ENCODE measurements at places on chromosomes 13 and 19.
A peak's percentile ranks its signal among the peaks of the same experiment; 100 is the strongest.

DNA sequence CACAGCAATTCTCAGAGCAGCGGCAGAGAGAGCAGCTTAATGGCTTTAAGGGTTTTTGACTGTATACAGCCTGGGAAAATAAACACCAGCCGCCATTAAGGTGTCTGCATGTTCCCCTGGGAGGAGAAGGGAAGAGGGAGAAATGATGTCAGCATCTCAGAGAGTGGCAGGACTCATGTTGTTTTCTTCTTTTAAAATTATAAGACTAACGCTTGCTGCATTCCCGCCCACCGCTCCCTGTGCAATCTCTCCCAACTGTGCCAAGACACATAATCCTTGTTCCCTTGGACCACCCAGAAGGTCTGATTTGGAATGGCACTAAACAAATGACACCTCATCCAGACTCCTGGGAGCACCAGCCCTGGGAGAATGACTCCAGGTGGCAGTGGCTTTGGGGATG, 27.7 kb upstream of the FAM216B start:
- DNase-seq = no peak

- no peak for DNase-seq
These were observed 3.2 kb upstream of the MAP2K7 start for GRCh38 chr19:7900401-7900870.

DNA sequence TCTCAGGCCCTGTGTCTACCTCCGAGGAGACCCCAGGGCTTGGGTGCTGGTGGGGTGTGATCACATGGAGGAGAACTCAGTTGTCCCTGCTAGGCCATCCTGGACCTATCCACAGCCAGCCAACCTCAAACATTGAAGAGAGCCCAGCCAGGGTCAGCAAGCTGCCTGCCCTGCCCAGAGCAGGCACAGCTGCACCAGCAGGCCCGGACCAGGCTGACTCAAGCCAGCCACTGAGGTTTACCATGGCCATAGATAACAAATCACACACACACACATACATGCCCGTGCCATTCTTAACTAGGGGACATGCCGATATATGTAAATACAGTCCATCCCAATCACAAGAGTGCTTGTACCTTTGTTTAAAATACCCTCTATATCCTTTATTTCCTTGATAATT, 8.1 kb downstream of the ARHGEF7 start:
- DNase-seq = no peak

DNA sequence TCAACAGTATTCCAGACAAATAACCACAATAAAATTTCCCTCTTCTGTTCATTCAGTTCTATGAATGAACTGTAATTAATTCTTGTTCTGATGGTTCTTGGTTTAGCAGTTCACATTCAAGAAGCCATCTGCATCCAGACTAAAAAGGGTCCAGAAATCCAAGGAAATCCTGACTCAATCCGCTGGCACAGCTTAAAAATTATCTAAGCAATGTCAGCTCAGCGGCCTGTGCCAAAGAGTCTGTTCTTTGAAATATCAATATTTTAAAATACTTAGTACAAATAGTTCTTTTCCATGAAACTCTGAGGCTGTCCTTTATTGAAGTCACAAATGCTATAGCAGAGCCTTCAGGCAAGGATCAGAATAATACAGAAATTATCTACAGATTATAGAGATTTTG, 57.2 kb downstream of the DHRS12 start:
- DNase-seq = no peak

DNA sequence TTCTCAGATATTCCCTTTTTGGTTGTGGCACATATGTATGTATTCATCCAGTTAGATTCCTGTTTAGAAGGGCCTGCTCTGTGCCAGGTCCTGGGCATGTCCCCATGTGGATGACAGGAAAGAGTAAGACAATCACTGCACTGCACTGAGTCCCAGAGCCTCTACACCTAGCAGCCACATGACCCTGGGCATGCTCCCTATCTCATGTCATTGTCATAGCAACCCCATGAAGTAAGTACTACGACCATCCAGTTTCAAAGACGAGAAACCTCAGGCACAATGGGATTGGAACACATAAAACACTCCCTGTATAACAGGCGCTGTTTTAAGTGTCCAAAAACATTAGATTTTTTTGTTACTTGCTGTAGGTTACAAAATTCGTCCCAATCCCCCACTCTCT, 594.4 kb downstream of the UQCRFS1 start:
- DNase-seq = no peak

DNA sequence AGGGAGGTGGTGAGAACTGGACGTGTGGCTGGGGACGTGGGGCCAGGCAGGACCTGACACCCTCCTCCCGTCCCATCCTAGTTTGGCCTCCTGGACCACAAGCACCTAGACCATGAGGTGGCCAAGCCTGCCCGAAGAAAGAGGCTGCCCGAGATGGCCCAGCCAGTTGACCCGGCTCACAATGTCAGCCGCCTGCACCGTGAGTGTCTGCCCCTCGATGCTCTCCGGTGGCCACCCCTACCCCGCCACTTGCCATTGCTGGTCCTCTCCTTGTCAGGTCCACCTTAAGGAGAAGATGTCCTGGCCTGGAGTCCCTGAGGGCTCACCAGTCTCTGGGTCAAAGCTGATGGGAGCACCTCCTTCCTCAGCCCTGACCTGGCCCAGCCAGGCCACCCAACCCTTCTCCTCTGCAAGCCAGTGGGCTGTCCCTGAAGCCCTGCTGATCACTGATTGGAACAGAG, 2.2 kb downstream of the ANGPTL4 start:
- no peak for DNase-seq

- DNase-seq = no peak
These were observed 12.3 kb upstream of the LENG8 start for GRCh38 chr19:54436628-54437252.

DNA sequence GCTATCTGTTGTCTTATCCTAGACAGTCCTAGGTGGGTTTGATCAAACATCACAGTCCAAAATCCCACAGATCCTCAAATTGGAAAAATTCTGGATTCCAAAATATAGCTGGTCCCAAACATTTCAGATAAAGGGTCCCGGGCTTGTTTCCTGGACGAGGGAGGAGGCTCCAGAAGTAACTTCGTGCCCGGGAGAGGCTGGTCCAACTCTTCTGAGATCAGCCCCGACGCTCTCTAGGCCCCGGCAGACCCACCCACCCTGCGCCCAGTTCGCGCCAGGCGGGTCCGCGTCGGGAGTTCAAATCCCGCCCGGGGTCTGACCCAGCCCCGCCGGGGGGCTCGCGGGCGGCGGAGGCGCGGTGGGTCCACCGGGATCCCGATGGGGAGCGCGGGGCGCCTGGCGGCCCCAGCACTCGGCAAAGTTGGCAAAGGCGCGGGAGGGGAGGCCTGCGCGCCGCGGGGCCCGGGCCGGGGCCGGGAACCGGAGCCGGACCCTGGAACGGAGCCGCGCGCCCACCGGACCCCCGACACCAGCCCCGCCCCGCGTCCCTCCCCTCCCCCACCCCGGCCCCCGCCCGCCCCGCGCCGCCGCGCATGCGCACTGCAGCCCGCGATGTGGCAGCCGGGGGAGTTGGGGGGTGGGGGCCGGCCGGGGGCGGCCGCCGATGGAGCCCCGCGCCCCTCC, 513 bp downstream of the MIER2 start:
- DNase-seq = no peak

- no peak for DNase-seq
These were observed 192.9 kb downstream of the KLF5 start for GRCh38 chr13:73251626-73252265.

GRCh38 chr13:45674908-45675307, 27.2 kb upstream of the CBY2 start:
- no peak for DNase-seq

DNA sequence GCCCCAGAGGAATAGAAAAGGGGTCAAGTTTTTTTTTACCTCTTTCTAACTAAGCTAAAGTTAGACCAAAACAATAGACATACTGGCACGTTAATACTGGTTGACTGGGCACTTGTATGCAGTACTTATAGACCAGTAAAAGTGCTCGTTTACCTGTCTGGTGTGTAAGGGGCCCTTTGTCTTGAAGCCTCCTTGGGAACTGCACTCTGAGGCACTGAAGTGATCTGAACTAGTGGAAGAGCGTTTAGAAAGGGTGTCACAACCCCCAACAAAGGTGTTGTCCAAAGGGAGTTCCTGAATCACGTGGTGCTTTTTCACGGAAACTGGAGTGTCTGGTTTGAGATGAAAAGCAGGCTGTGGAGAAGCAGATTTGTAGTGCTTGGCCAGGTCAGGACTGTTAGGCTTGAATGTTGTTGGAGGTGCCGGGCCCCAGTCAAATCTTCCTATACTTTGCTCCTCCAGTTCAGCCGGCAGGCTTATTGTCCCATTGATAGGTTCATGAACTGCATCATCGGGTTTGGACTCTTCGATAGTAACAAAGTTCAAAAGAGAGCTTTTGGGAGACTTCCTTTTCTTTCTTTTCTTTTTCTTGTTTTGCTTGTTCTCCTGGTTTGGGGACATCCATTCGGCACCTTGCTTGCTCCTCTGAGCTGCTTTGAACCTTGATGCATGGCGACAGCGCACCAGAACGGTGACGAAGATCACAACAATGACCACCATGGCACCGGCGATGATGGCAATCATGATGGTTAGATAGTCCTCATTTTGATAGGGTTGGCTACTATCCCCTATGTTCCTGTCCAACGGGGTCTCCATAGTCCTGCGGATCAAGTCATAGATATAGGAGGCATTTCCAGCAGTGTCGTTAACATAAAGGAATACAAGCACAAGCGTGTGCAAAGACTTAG, 4.6 kb downstream of the PCDH9 start:
- DNase-seq = no peak

- no peak for DNase-seq
These were observed 353.1 kb downstream of the EFNB2 start for GRCh38 chr13:106182404-106182803.

DNA sequence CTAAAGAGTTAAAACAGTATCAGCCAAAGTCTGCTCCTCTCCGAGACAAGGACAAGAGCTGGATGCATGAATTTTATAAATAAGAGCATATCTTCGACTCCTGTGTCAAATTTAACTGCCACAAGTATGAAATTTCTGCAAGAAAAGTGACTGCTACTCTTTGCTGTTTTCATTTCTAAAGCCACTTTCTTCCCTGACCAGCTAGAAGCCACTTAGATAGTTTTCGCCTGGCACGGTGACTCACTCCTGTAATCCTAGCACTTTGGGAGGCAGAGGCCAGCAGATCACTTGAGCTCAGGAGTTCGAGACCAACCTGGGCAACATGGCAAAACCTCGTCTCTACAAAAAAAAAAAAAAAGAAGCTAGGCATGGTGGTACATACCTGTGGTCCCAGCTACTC, 61.3 kb downstream of the ENOX1 start:
- no peak for DNase-seq

DNA sequence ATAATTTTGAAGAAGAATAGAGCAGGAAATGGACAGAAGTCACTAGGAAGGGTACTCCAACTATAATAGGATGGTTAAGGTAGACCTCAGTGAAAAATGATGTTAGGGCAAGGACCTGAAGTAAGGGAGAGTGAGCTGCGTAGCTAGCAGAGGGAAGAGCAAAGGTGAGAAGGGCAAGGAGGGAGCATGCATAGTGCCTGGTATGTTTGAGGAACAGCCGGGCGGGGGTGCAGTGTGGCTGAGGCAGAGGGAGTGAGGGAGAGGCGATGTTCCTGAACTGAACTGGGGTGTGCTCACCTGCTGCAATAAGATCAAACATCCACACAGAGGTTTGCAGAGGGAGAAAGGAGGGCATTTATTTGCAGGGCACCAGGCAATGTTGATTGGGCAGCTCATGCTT, 110.4 kb downstream of the DNAJC15 start:
- DNase-seq = no peak

GRCh38 chr13:108787700-108788414, 158.4 kb downstream of the MYO16 start:
- DNase-seq = no peak

DNA sequence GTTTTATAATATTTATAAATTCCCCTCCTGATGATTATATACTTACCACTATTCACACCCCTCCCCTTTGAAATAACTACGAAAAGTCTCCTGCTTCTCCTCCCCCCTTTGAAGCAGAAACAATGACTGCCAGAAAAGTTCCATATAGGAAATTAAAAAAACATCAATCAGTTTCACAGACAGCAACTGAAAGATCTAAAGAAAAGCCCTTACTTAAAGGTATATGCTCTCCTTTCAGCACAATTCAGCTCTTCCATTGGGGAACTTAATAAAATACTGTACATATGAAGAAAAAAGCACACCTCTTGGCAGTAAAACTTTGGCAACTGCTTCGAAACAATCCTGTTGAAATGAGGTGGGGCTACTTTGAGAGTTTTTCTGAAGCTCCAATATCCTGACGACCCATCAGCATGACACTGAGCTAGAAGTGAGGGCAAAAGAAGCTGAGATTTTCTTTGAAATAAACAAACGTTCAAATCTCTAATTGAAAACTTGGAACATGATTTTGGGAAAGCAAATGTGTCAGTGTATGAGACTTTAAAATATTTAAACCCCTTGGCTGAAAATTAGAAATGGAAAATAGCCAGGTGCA, 147.6 kb upstream of the RXFP2 start:
- DNase-seq = no peak

DNA sequence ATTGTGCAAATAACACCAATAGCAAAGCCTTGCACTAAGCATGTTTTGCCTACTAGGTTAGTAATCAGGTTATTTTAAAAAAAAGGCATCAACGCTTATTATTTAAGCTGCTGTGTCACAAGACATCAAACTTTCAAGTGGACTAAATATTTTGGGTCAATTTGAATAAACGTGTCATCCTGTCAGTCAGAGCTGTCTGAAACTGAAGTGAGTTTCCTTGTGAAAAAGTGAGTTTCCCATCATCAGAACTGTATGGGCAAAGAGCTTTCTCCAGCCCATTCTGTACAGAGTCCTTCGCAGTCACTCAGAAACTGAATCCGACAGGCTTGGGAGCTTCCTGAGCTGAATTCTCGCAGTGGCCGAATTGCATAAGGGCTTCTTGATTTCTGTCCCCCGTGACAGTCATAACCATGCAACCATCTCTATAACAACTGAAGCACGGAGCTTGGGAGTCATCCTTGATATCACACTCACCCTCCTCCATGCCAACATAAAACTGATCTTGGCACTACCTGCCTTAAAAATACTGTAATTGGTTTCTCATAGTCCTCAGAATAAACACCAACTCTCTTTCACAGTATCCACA, 139.8 kb downstream of the MIPEP start:
- DNase-seq = no peak

- peak; percentile 49 for DNase-seq
These were observed 5.9 kb downstream of the BORCS8 start for GRCh38 chr19:19185853-19186740.

- no peak for DNase-seq
These were observed 10.6 kb downstream of the RXFP2 start for GRCh38 chr13:31749929-31750328.

GRCh38 chr13:30738526-30739236, 3.3 kb downstream of the ALOX5AP start:
- no peak for DNase-seq

GRCh38 chr19:23285948-23286347, 35.8 kb upstream of the ZNF724 start:
- DNase-seq = no peak

- DNase-seq = no peak
These were observed 199.8 kb upstream of the SGCG start for GRCh38 chr13:22980936-22981335.

- no peak for DNase-seq
These were observed 68.1 kb downstream of the GNG7 start for GRCh38 chr19:2634228-2634951.

DNA sequence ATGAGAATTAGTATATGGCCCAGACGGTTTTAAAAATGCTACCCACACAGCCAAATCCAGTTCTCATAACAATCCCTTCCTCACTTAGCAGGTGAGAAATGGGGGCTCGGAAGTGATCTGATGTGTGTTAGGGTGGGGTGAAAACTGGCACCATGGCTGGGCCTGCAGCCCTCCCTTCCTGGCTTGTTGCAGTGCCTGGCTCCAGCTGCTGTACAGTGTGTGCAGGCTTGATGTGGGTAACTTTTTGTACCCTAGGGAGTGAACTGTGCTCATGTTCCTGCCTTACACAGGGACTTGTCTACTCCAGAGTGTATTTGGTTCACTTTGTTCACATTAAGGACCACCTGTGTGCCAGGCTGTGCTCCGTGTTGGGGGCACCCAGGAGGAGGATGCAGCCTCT, 177.2 kb downstream of the LMO7 start:
- no peak for DNase-seq

Measured in CD4-positive, alpha-beta T cell treated with Interferon alpha-2 for 1 hour (primary cell).